Activated naive CD4-positive, alpha-beta T cell treated with Interleukin-2 at 50 U/mL for 16 hours (primary cell): ENCODE measurements at places on chromosomes 5 and 9.

- no peak for DNase-seq
Measured at GRCh38 chr5:169880012-169880663, 100.2 kb downstream of the INSYN2B start.

GRCh38 chr9:109264877-109265587 lies 55.8 kb downstream of the EPB41L4B start:
- no peak for DNase-seq

- DNase-seq = no peak
Measured at GRCh38 chr5:103210952-103211351, 47.6 kb upstream of the MACIR start.

- no peak for DNase-seq
Measured at GRCh38 chr9:90860826-90861225, 59.2 kb downstream of the SYK start.

DNA sequence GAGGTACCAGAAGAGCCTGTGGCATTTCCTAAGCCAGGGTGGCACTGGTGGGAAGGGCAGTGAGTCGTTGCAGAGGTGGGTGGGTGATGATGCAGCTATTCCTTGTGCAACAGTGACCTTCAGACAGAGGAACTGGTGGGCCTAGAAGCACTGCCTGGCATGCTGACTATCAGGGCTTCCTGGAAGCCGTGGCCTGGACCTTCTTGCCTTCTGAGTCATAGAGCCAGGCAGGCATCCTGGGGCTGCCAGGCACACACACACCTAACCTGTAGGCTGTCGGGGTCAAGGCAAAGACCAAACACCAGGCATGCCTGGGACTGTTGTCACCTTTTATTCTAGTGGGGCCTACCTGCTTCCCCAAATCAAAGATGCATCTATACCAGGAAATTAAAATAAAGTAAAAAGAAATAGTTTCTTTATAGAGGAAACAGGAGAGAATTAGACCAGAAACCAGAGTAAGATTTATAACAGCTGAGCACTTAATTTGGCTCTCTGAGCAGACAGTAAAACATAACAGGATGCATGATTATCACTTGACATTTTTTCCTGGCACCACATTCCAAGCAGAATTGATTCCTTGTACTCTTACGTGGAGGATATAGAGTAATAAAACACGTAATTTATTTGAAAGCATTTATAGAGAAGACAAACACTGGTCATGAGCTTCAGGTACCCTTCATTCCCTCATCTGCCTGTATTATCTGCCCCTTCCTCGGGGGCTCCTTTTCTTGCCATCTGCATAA lies 25.1 kb downstream of the NANS start:
- DNase-seq = peak; percentile 41

DNA sequence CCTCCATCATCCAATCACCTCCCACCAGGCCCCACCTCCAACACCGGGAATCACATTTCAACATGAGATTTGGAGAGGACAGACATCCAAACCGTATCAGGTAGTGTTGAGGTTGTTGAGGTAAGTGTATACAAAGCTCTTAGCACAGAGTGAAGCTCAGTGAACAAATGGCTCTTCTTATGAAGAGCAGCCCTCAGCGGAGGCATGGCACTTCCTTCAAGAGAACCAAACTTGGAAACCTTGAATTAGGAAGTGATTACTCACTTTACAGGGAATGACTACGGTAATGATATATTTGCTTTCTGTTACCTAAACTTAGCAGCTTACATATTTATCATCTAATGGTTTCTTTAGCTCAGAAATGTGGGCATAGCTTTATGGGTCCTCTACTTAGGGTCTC lies 92.8 kb downstream of the IQGAP2 start:
- no peak for DNase-seq

- DNase-seq = no peak
Measured at GRCh38 chr9:33714989-33715388, 80.4 kb upstream of the PRSS3 start.

DNA sequence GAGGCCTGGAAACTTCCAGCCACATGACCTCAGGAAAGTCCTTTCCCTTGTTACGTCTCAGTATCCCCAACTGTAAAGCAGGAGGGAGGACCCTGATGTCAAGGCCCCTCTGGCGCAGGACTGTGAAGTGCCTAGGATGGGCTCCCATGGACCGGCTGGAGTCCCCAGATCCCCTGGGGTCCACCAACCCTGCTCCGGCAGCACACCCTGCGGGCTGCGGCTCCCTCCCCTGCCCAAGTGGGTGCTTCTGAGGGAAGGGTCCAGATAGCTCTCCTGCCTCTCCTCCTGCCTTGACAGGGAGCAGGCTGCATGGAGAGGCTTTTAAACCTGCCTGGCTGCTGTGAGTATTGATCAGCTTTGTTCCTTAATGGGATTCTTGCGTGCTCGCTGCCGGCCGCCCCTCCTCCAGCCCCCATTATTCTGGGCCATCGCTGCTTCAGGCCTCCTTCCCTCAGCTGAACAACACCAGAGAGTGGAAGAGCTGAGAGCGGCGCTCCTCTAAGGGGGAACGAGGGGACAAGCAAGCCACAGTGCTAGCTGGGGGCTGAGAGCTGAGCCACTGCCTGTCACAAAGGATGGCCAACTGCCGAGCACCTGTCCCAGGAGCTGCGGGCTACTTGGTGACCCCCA lies 25.6 kb upstream of the NTNG2 start:
- no peak for DNase-seq

GRCh38 chr5:96067894-96068614 lies 106.4 kb upstream of the ELL2 start:
- no peak for DNase-seq

GRCh38 chr9:83957248-83957513 lies 22.8 kb downstream of the HNRNPK start:
- DNase-seq = no peak

GRCh38 chr5:36932056-36932455 lies 55.5 kb downstream of the NIPBL start:
- DNase-seq = no peak

- DNase-seq = no peak
Measured at GRCh38 chr5:82097-82496, 9.9 kb upstream of the PLEKHG4B start.

DNA sequence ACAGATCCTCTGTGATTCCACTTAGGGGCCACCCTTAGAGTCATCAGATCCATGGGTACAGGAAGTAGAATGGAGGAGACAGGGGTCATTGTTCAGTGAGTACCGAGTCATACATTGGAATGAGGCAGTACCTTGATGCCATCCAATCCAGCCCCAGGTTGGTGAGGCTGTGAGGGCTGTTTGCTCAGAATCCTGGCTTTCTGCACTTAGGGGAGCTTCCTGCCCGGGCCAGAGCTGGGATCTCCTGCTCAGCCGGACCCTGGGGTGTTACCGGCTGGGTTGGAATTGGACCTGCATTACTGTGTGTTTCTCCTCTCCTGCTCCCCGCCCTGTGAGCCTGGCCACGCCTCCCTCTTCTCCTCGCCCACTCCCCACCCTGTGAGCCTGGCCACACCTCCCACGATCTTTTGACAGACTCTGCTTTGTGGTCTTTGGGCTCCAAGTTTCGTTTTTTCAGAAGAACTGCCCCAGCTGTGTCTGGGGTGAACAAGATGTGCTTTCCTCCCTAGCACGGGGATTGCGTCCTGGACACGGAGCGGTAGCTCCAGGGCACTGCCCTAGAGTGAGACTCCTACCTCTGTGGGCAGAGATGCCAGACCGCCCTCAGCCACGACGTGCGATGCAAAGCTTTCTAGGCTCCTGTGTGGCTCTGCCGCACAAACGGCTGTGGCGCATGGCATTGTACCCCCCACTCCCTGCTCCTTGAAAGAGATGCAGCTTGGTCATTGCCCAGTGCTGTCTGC lies 15.4 kb downstream of the TRAF2 start:
- peak; percentile 86 for DNase-seq

DNA sequence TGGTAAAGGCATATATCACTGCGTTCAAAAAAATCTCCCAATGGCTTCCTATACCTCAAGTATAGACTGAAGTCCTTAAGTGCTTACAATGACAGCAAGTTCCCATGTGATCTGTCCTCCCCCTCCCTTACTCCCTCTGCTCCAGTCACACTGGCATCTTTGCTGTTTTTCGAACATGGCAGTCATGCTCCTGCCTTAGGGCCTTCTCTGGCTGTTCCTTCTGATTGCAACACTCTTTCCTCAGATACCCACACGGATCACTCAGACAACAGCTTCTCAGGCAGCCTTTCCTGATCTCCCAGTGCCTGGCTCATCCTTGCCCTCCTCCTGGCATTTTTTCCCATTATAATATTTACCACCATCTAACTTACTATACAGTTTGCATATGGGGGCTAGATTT lies 232.8 kb downstream of the ARHGEF28 start:
- DNase-seq = no peak

DNA sequence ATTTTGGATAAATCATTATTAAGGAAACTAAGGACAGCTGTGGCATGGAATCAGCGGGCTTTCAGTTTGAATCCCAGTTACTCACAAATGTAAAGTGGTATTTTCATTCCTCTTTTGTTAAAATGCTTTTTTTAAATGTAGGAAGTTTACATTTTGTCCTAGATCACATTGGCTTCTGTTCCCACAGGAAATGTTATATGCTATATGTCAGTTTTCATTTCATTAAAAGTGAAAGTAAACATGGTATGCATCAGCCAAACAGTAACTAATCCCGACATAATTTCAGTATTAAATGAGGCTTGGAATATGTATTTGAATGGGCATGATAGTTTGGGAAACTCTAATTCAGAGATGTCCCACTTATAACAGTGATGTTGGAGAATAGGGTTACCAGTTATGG lies 18.6 kb upstream of the SMIM15 start:
- DNase-seq = no peak

DNA sequence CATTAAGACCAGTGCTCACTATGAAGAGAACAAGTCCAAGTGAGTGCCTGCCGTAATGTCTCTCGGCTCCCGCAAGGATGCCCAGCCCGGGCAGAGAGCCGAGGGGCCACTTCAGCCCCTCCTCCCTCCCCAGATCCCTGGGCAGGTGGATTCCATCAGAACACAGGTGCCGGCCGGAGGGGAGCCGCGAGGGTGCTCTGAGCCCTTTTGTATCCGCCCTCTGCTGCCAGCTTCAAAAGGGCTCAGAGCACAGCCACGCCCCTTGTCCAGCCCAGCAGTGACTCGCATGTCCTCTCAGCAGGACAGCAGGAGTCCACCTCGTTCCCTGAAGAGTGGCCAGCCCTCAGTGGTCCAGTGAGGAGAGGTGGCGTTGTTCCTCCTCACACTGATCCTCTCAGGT lies 43.9 kb downstream of the CYFIP2 start:
- no peak for DNase-seq
